Lung (tissue), 17 donors: ENCODE measurements at places on chromosomes 3 and 15.

- DNase-seq: no peak
Measured at GRCh38 chr3:55477306-55478303, 9.5 kb downstream of the WNT5A start.

GRCh38 chr15:87711026-87711425, 545.5 kb downstream of the NTRK3 start:
- peak; percentile 72 for DNase-seq

GRCh38 chr3:44252332-44252959, 10.8 kb downstream of the TOPAZ1 start:
- DNase-seq: peak; percentile 75

- DNase-seq: no peak
Measured at GRCh38 chr3:102038477-102039142, 189.3 kb downstream of the NFKBIZ start.

DNA sequence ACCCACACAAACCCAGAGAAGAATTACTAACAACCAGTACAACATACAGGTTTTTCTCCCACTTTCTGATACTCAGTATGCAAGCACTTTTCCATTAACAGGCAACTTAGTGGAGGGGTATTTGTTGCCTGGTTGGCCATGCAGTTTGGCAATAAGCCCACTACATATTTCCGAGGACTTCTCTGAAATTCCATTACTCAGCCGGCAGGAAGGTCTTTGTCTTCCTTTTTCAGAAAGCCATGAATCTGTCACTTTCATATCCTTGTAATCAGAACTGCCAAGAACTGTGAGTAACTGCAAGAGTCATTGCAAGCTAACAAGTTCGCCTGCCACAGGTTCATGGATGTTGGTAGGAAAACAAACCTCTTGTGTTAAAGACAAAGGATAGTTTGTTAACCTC, 422.3 kb upstream of the ROBO1 start:
- peak; percentile 37 for DNase-seq

DNA sequence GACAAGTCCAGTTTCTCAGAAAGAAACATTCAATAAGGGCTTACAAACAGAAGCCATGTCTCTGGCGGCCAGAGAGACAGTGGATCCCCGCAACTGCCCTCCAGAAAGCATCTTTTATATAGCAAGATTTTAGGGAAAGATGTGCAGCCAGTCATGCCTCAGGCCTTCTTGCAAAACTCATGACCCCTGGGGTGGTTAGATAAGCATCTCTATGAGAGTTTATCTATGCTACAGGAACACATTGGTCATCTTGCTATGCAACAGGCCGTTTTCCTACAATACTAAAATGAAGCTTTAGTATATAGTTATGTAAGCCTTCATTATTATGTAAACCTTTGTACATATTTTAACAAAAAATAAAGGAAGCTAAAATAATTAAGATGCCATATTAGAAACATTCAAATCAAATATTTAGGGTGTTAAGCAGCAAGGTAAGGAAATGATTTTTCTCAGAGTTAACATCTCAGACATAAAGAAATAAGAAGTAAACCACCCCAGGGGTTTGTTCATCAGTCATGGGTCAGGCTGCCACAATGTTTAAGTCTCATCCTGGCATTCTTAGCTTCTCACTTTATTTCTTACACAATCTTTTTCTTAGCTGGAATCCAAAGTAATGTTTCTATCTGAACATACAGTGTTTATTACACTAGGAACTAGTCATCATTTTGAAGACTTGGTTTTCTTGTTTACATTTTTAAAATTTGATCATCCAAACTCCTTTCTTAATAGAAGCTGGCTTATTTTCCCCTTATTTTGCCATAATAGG, 6.3 kb upstream of the FSIP1 start:
- DNase-seq: no peak

- no peak for DNase-seq
Measured at GRCh38 chr3:133773732-133774131, 27.5 kb downstream of the TF start.

GRCh38 chr15:88894819-88895767, at the start of gene HAPLN3:
TSS of gene HAPLN3 (minus strand) at chr15:88895544. CDS start at chr15:88887298, 8,246 bp downstream.
- peak; percentile 17 for DNase-seq
